ENCODE measurements at places on chromosomes 12 and 14. TPM values are rescaled to one million over a fixed set of nuclear protein-coding genes. Genes with fewer than 3 reads are reported as not detected.

The PRIMA1 gene
- polyA plus RNA-seq: 1.5 TPM

The SLC5A8 gene
- polyA plus RNA-seq: 33.1 TPM

The EGLN3 gene
- 19.8 TPM for polyA plus RNA-seq

The MGP gene
- polyA plus RNA-seq: 33.9 TPM

The CYP46A1 gene
- polyA plus RNA-seq: 3.4 TPM

The GPR65 gene
- 0.50 TPM for polyA plus RNA-seq

The ERH gene
- polyA plus RNA-seq: 350 TPM

The ADAMTS20 gene
- 1.2 TPM for polyA plus RNA-seq

The GALNT8 gene
- 4.3 TPM for polyA plus RNA-seq

The KRT6C gene
- polyA plus RNA-seq: not detected

The SMCO3 gene
- 2.1 TPM for polyA plus RNA-seq

The NKX2-1 gene
- not detected for polyA plus RNA-seq

The PRICKLE1 gene
- 48.6 TPM for polyA plus RNA-seq

The FRMD6 gene
- polyA plus RNA-seq: 20.0 TPM

The LYSET gene
- 38.4 TPM for polyA plus RNA-seq

The TAS2R13 gene
- polyA plus RNA-seq: 0.12 TPM

The KCNC2 gene
- polyA plus RNA-seq: 0.55 TPM

The KCNH3 gene
- 5.2 TPM for polyA plus RNA-seq

The ANO4 gene
- 2.1 TPM for polyA plus RNA-seq

The SYT1 gene
- polyA plus RNA-seq: 21.7 TPM

Measured in left kidney (tissue), 8 donors.